IPS-NIHi11 (cell line): ENCODE measurements at places on chromosomes 4 and X.

DNA sequence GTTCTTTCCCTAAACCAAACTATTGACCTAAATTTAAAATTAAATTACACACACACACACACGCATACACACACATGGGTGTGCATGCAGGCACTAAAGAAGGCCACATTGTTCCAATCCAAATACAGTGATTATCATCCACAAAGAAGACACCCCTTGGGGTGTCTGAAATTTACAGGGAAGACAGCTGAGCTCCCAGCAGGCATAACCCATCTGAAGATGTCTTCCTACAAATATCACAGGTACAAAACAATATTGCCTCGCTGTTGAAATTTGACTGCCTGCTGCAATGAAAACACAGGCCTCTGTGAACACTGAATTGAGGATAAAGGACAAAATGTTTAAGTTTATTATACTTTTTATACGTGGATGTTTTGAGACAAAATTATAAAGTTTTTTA is 50.2 kb upstream of the SLC7A11 start:
- no peak for DNase-seq

DNA sequence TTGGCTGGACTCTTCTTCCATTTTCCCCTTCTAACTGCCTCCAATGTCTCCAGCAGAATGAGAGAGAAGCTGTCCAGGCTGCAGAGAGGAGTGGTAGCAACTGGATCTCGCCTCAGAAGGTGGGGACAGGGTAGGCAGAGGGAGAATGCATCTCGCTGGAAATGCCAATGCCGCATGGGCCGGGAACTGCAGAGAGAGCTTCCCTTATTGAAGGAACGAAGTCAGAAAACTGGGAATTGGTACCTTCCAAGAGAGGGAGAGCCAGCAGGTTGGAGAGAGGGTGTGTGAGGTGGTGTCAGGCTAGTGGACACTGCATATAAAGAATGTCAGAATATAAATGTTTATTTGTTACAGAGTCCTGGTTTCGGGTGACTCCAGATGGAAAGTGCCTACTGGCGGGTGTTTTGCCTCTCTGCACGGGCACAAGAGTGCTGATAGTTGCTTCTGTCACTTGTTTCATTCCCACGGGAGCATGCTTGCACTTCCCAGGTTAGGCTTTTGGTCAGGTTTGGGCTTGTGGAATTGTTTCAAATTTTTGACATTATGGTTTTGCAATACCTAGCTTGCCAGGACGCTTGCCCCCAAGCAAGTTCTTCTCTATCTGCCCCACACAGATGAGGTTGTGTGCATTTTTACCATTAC is 156.8 kb upstream of the STS start:
- DNase-seq: no peak

DNA sequence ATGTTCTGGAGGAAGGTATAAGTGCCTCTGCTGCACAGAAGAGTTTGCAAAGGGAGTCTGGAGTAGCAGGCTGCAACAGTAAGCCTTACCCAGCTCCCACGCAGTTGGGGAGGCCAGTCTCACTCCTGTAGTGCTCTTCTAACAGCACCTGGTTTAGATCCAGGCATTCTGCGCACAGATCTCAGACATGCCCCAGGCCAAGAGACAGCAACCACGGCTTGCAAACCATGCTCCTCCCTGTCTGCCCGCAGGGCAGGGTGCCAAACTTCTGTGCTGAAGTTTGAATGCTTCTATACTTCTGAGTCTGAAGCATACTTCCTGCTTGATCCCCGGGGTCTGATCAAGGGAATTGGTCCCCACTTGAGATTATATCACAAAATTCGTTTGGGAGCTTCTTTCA is 106.3 kb downstream of the LINC00632 start:
- DNase-seq: no peak

- DNase-seq: no peak
Observed at GRCh38 chr4:126727461-126727860, 905.3 kb upstream of the INTU start.

- DNase-seq: no peak
Observed at GRCh38 chr4:108607079-108607815, 13.1 kb upstream of the RPL34 start.

DNA sequence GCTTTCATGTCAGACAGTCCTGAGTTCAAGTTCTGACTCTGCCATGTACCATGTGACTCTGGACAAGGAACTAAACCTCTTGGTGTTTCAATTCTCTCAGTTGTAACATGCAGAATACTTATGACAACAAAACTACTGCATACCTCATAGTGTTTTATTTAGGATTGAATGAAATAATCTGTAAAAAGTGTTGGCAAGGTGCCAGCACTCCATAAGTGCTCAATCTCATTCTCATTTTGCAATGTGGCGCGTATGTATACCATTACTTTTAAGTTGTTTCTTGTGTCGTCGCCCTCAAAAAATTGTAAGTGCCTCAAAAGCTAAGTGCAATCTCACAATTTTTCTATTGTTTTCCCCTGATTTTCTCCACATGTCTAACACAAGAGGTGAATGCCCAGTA is 62.5 kb downstream of the IGSF1 start:
- DNase-seq: no peak

DNA sequence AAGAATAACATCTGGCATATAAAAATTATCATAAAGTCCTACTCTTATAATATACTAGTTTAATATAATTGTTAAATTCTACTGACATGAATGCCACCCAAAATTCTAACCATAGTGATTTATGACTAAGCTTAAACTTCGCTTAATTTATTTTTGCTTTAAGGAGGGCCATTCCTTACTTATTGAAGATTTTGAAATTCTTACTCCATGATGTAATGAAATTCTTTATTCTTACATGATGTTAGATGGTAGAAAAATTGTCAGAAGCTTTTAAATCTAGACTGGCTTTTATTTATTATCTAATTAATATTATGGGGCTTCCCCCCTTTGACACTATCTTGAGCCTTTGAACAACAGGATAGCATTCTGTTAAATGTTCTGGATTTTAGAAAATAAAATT is 19.5 kb upstream of the SUPT20HL2 start:
- no peak for DNase-seq

GRCh38 chrX:118504581-118504980 is 9.0 kb downstream of the DOCK11 start:
- no peak for DNase-seq

GRCh38 chr4:30866346-30866745 is 146.2 kb downstream of the PCDH7 start:
- DNase-seq: no peak

DNA sequence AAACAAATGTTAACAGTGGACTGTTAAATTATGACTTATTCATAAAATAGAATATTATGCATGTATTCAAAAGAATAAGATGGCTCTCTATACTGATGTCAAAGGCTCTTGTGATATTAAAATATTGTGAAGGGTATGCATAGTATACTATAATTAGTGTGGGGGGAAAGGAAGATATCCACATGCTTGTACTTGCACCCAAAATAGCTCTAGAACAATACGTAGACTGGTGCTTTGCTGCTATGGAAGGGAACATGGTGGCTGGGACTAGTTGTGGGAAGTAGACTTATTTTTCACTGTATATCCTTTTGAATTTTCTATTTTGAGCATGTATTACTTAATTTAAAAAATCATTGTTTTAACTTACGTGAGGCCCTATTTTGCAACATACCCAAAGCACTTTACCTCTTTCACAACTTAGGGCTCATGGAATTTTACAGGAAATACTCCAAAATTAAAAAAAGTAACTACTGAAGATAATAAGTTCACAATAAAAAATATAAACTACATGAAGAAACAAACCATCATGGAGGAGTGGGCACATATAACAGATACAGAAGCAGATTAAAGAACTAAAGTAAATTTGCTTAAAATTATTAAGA is 7.9 kb downstream of the PGRMC2 start:
- DNase-seq: no peak

- peak; percentile 38 for DNase-seq
Observed at GRCh38 chrX:8743126-8743732, 11.3 kb upstream of the ANOS1 start.

- no peak for DNase-seq
Observed at GRCh38 chr4:147753047-147753446, 21.2 kb downstream of the ARHGAP10 start.

- peak; percentile 66 for DNase-seq
Observed at GRCh38 chr4:147160908-147161513, 215.3 kb upstream of the TTC29 start.

- DNase-seq: no peak
Observed at GRCh38 chr4:77859256-77859655, 3.4 kb upstream of the MRPL1 start.

DNA sequence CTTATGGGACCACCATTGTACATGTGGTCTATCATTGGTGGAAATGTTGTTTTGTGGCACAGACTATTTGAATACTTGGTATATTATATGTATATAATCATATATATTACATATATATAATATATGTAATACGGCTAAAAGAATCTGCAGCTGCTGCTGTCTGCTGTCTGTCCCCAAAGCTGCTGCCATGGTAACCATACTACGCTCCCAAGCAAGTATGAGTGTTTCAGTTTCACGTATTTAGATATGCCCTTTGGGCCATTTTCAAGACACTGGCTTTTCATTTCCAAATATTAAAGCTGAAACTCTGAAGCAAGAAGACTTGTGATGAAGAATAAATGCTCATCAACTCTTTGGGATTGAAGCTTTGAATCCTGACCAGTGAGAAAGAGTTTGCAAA is 42.0 kb upstream of the ARSJ start:
- no peak for DNase-seq
